Activated CD4-positive, alpha-beta T cell treated with anti-CD3 and anti-CD28 coated beads, Interleukin-2, amount 10 ng/mL, durations not matched to agents 7 days and 5 days (primary cell): ENCODE measurements at places on chromosomes 12 and 14.

DNA sequence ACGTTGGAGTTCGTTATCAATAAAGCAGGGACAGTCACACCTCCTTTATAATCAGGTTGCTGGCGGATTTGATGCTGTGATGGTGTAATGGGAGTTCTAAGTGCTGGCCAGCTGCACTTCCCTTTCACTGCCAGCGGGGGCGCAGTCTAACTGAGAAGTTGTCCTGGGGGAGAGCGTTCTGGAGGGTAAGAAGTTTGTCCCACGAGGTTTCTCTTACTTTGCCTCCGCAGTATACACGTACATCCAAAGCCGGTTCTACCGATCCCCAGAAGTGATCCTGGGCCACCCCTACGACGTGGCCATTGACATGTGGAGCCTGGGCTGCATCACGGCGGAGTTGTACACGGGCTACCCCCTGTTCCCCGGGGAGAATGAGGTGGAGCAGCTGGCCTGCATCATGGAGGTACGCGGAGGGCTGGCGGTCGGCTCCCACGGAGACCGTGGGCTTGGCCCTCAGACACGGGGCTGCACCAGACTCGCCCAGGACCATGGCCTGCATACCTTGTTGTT is 42.7 kb downstream of the DYRK4 start:
- peak; percentile 85 for DNase-seq

- no peak for DNase-seq
Measured at GRCh38 chr12:67018105-67018504, 251.1 kb upstream of the CAND1 start.

DNA sequence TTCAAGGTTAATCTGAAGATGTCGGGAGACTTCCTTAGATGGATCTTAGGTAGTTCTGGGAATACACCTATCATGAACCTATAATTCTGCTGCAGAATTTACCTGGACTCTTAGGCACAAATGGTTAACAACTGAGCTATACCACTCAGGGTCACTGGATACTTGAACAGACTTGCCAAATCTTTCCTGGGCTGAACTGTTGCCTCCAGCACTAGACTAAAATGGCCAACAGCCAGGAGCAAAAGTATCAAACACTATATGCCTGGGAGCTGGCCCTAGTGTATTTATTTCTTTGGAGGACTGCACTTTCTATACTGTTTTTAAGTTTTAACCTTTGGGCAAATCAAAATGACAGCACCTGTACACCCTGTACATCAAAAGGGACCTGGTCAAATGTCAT is 252.8 kb downstream of the TMEM117 start:
- no peak for DNase-seq

- DNase-seq: no peak
Measured at GRCh38 chr12:124053851-124054250, 80.8 kb downstream of the ZNF664 start.

DNA sequence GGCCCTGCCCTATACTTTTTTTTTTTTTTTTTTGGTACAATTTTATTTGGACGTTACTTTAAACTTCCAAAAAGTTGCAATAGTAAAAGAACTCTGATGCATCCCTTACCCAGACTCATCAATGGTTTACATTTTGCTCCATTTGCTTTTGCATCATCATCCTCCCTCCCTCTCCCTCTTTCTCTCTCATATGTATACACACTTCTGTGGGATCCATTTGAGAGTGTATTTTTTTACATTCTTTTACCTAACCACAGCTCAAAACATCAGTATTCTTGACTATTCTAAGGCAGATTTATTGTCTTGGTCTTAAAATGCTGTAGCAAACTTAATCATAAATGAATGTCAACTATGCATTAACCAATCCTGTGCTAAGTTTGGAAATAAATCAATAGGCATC is 111.6 kb downstream of the PRICKLE1 start:
- DNase-seq: no peak

DNA sequence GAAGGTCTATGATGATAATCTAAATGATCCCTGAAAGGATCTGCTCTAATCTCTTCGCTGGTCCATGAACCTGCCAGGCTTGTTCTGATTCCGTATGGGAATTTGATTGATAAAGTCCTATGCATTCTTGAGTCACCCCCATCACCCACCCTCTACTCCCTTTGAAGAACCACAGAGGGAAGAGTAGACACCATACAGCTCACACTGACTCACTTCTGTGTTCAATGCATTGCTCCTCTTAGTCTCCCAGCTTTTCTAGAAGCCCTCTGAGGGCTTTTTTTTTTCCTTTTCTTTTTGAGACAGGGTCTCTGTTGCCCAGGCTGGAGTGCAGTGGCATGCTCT is 18.5 kb upstream of the GPRC5A start:
- no peak for DNase-seq

DNA sequence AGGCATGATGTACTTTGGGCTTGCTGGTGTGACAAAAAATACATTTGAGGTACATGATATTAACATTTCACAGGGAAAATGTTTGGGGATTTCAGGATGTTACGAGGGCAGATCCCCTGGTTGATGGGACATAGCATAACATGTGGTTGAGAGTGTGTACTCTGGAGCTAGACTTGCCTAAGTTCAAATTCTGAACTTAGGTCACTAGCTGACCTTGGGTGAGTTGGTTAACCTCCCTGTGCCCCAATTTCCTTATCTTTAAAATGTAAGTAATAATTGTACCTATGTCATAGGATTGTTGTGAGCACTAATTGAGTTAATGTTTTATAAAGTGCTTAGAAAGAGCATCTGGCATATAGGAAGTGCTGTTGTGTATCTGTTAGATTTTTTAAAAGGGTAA is 64.7 kb upstream of the ATF1 start:
- DNase-seq: no peak

- no peak for DNase-seq
Measured at GRCh38 chr12:78568321-78569020, 296.1 kb upstream of the SYT1 start.

- DNase-seq: no peak
Measured at GRCh38 chr12:93274937-93275336, 102.8 kb upstream of the NUDT4 start.

DNA sequence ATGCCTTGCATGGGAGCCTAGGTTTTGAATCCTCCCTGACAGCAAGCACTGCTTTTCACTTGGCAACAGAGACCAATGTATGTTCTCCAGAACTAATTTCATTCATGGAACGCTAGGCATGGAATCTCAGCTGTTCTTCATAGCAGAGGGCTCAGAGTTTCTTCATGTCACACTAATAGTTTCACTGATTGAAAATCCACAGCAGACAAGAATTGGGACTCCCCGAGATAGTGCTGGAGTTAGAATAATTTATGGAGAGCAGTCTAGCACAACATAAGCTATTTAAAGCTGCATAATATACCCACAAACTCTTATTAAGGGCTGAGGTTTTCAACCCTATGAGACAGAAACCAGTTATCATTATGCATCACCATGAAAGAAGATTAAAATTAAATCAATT is 342.5 kb downstream of the TMEM132D start:
- DNase-seq: no peak

DNA sequence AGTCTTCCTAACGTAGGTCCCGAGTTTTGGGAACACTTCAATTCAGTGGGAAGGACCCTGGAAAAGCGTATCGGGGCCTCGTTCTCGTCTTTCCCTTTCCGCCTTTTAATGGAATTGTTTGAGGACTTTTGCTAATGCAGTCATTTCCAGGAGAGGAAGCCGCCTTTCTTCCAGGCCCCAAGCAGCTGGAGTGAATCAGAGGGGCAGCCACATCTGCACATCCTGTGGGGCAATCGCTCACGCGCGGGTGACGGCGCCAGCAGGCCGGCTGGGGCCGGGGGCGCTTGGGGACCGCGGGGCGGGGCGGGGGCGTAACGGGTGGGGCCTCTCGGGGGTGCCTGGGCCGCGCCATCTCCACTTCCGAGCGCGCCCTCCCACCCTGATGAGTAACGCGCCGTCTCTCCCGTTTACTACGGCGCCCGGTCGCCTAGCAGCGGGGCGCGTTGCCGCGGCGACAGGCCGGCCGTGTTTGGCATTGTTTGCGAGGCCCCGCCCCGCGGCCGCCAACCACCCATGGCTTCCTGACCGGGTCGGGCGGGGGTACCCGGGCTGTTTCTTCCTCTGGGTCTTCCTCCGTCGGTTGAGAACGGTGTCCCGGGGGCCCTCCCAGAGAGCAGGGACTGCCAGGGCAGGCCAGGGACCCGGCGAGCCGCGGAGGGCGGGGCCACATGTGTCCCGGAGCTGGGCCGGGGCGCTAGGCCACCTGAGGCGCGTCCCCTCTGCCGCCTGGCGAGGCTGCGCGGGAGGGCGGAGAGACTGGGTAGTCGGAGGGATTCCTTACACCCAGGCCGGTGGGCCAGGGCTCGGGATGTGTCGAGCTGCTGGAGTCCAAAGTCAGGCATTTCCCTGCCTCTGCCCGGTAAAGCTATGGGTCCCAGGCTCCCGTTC is 2.3 kb downstream of the GSG1 start:
- peak; percentile 93 for DNase-seq

DNA sequence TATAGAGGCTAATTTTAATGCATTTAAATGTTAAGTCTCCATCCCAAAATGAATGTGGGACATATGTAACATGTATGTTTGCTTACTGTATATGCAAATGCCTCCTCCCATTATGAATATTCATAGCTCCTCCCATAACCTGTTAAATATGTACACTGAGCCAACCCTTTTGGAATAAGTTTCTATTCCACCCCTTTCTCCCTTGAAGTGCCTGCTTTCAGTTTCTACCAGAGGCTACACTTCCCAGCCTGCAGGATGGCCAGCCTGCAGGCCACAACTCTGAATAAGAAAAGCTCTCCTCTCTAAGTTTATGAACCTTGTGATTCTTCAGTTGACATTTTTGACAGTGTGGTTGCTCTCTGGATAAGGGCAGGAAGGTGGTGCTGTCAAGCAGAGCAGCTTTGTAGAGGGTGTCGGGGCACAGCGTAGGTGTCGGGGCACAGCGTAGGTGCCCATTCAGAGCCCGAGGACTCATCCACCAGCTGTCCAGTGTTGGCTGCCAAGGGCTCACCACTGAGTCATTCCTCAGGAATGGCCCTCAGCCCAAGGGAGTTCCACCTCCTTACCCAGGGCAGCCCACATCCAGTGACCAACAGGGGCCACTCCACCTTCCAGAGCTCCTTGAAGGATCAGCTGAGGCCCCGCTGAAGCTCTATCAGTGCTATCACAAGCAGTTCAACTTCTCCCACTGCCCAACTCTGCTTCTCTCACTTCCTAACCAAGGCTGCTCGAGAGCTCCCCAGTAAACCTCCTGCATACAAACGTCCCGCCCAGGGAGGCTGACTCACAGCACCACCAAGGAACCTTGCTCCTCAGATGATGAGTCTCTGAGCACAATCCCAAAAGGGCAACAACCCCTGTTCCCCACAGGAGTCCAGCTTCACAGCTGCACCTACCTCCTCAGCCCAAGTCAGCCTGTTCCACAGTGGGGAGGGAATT is 31.4 kb downstream of the VWF start:
- no peak for DNase-seq

DNA sequence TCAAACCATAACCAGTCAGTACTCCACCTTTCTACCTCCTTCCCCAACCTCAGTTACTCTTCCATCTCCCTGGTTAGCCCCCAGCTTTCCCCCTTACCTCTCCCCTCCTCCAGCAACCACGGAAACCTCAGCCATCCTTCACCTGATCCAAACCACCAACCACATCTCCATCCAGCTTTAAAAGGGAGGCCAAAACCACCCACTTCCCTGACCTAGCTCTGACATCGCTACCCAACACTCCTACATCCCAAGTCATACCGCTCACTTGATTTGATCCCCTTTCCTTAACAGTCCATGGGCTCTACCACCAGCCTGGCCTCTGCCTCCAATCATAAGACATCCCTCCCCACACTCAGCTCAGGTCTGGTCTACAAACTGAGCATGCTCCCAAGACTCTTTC is 1.5 kb downstream of the RAB35 start:
- peak; percentile 23 for DNase-seq

- DNase-seq: no peak
Measured at GRCh38 chr14:61560323-61560722, 135.0 kb upstream of the HIF1A start.

DNA sequence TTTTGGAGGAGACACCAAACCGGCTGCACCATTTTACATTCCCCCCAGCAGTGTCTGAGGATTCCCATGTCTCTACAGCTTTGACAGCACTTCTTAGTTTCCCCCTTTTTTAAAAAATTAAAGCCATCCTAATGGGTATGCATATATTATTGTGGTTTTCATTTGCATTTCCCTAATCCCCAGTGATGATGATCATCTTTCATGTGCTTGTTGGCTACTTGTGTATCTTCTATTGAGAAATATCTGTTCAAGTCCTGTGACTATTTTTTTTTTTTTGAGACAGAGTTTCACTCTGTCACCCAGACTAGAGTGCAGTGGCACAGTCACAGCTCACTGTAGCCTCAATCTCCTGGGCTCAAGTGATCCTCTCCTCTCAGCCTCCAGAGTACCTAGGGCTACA is 23.2 kb upstream of the ASPG start:
- DNase-seq: no peak
